ENCODE measurements at places on chromosomes 12 and 14. TPM values are rescaled to one million over a fixed set of nuclear protein-coding genes. Genes with fewer than 3 reads are reported as not detected.

LBHD2 gene
- not detected for total RNA-seq

DIP2B gene
- total RNA-seq = 37.1 TPM

PRIMA1 gene
- not detected for total RNA-seq

GUCY2C gene
- total RNA-seq = not detected

ZCRB1 gene
- 73.7 TPM for total RNA-seq

MIPOL1 gene
- total RNA-seq = 10.6 TPM

KRT78 gene
- not detected for total RNA-seq

TAS2R30 gene
- total RNA-seq = 1.7 TPM

LMNTD1 gene
- total RNA-seq = not detected

CLEC4A gene
- 0.36 TPM for total RNA-seq

ATF7 gene
- 13.3 TPM for total RNA-seq

Data from SJCRH30 (cell line).